ENCODE measurements at places on chromosomes 3 and 15.

- no peak for DNase-seq
These were observed 6.3 kb downstream of the EPHB1 start for GRCh38 chr3:134801204-134801958.

- no peak for DNase-seq
These were observed 7.8 kb downstream of the ANPEP start for GRCh38 chr15:89806559-89807550.

- no peak for DNase-seq
These were observed 39.0 kb downstream of the SIDT1 start for GRCh38 chr3:113571360-113571759.

GRCh38 chr3:164233951-164234350 is 844.3 kb downstream of the SI start:
- no peak for DNase-seq

- DNase-seq: no peak
These were observed 271.3 kb upstream of the RGMA start for GRCh38 chr15:93360318-93360717.

- DNase-seq: peak; percentile 35
These were observed 2.9 kb downstream of the TIMP4 start for GRCh38 chr3:12155828-12156227.

DNA sequence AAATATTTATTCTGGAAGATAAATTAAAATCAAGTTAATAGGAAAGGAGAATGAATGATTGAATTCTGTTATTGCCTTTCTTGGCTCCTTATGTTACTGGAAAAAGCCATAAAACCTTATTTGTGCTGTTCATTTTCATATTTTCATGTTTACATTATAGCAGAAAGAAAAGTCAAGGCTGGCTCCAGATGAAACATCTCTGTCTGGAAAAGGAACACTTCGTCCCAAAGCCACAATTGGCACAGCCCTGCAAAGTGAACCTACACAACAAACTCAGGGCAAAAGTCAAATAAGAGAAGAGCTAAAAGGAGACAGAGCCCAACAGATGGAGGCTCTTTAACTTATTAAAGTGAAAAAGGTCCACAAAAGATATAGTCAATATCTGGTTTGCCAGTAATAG is 73.4 kb downstream of the GTPBP8 start:
- DNase-seq: no peak

GRCh38 chr3:14352002-14352627 is 50.3 kb upstream of the SLC6A6 start:
- no peak for DNase-seq

GRCh38 chr15:40279437-40280141 is 3.3 kb downstream of the ANKRD63 start:
- DNase-seq: peak; percentile 77

DNA sequence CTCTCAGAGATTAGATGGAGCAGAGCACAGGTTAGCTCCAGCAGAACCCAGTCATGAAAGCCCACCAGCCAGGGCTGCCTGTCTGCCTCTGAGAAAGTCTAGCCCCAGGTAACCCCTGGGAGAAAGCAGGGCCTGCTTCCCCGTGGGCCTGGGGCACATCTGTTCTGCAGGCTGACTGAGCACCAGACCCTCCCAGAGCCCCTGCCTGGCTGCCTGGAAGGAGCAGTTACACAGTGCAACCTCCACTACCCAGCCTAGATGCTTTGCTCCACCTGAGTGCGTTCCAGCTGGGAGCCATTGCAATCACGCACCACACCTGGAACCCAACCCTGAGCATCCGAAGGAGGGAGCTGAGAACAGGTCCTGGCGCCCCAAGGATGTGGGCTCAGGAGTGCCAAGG is 24.7 kb upstream of the OR5K4 start:
- no peak for DNase-seq

GRCh38 chr3:113276751-113277080 is 65.4 kb downstream of the BOC start:
- no peak for DNase-seq

DNA sequence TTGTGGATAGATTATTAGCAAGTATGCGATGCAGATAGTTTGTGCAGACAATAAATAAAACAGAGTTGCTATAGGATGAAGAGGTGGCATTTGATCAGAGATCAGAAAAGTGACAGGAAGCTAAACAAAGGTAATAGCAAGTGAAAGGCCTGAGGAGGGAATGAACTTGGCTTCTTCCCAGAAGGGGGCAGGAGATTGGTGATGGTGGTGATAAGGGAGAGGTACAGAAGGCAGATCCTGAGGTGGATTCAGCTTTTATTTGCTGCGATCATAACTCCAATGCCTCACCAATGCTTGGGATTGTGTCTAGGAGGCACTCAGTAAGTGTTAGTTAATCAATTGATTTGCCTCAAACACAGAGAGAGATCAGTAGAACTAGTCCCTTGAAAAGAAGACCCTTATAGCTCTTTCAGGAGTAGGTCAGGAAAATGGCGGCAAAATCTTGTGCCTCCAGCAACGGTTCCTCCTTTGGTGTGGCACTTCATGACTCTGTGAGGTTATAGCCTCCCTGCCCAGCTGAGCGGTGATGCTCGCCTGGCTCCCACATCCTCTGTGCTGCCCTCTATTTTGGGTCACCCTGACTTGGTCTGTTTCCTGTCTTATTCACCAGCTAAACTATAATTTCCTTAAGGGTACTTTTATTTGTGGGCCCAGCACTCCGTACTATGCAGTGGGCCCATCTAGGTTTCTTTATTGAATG is 37.5 kb downstream of the TGFBR2 start:
- DNase-seq: no peak

DNA sequence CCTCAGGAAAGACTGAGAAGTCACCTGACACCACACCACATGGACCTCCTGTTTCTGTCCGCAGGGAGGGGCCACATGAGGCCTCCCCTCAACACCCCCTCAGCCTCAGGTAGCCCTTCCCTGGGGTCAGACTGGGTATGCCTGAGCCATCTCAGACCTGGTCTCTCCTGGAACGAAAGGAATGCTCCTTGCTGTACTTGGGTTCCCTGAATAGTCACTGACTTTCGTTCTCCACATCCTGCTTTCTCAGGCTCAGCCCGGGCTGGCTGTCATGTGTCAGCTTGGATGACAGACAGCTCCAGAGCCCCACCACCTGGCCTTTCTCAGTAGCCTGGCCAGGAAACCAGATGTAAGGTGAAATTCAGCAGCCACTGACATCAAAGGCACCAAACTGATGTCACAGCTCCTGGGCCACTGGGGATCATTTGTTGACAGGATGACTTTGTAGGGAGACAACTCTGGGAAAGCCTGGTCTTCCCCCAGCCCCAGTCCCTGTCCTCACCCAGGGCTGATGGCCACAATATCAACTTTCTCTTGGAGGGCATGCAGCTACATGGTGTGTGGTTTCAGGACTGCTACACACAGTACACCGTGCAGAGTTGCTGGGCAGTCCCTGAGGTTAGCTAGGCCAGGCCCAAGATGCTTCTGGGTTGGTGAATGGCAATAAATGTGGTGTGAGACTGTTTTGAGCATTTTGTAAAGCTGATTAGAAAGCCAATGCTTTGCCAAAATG is 141.4 kb upstream of the MRPS22 start:
- no peak for DNase-seq

- DNase-seq: no peak
These were observed 14.4 kb downstream of the ATP13A3 start for GRCh38 chr3:194472290-194472920.

GRCh38 chr15:32893421-32893820 is 175.6 kb downstream of the GREM1 start:
- DNase-seq: no peak

DNA sequence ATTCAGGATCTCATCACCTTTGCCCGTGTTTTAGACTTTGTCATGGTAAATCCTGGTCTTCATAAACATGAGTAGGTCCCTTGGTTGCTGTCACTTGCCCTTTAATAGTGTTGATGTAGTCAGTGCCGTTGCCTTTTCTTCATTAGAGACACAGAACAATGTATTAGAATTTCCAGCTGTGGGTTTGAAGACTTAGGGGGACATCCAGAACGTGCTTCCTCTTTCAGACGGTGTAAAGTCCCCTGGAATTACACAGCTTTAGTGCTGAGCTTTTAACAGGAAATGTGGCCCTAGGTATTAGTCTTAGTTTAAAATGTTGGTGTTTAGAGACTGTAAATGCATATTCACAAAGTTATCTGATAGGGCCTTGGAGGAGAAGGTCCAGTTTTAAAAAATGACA is 8.8 kb upstream of the LRCH3 start:
- no peak for DNase-seq

DNA sequence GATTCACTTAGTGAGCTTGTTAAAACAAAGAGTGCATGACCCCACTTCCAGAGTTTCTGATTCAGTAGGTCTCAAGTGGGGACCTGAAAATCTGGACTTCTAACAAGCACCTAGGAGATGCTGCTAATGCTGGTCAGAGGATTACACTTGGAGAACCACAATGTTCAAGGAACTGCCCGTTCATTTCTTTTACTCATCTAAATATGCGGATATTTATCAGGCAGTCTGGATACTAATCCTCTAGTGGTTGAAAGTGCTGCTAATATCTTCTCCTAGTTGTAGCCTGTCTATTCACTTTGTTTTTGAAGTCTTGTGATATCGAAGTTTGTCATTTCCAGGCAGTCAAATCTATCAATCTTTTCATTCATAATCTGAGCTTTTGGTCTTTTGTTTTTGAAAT is 86.8 kb downstream of the RFX7 start:
- no peak for DNase-seq

- no peak for DNase-seq
These were observed 25.3 kb downstream of the FAM98B start for GRCh38 chr15:38479266-38479665.

GRCh38 chr15:87971076-87971475 is 285.5 kb downstream of the NTRK3 start:
- DNase-seq: no peak

DNA sequence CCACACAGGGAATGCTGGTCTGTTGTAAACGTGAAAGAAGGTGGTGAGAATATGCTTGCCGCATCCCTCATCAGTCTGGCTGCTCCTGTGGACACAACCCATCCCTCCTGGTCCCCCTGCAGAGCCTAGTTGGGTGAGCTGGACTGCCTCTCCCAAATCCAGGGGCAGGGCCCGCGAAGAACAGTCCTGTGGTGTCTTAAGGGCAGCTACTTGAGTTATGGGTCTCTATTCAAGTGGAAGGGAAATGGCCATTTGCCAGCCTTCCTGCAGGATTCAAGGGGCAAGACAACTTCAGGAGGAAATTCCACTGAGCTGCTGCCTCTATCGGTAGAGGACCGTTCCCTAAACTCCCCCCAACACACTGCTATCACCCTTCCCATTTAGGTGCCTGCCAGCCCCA is 98.9 kb downstream of the IQSEC1 start:
- DNase-seq: no peak

DNA sequence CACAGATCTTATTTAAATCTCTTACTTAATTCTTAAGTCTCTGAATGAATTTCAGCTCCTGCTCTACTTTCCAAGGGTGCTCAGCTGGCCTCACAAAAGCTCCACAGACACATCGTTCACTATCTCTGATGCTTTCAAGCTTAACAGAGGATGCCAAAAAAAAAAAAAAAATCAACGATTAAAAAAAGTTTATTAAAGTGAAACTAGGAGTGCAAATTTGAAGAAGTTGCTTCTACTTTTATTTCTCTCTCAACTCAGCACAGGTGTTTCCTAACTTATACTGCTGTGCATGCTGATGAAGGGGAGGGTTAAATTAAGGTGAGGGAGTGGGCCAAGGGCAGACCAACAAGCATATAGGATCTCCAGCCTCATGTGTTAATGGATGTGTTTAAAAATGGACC is 157.2 kb downstream of the TIGIT start:
- DNase-seq: no peak

GRCh38 chr3:82957696-82958095 is 1196.3 kb upstream of the GBE1 start:
- DNase-seq: no peak

- DNase-seq: no peak
These were observed 27.6 kb downstream of the SLC4A7 start for GRCh38 chr3:27456554-27456953.

DNA sequence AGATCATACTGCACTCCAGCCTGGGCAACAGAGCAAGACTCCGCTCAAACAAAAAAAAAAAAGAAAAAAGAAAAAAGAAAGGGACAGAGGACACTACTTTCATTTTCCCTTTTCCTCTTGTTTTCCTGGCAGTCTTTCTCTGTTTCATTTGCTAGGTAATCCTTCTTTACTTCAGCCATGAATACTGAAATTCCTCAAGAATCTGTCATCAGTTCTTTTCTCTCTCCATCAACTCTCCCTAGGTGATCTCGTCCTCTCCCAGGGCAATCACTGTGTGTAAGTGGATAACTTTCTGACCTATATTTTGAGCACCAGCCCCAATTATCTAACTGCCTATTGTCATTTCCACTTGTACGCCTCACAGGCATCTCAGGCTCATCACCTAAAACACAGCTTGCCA is 51.5 kb downstream of the TTC23 start:
- no peak for DNase-seq

- DNase-seq: peak; percentile 24
These were observed 28.1 kb downstream of the KCNAB1 start for GRCh38 chr3:156148345-156148945.

DNA sequence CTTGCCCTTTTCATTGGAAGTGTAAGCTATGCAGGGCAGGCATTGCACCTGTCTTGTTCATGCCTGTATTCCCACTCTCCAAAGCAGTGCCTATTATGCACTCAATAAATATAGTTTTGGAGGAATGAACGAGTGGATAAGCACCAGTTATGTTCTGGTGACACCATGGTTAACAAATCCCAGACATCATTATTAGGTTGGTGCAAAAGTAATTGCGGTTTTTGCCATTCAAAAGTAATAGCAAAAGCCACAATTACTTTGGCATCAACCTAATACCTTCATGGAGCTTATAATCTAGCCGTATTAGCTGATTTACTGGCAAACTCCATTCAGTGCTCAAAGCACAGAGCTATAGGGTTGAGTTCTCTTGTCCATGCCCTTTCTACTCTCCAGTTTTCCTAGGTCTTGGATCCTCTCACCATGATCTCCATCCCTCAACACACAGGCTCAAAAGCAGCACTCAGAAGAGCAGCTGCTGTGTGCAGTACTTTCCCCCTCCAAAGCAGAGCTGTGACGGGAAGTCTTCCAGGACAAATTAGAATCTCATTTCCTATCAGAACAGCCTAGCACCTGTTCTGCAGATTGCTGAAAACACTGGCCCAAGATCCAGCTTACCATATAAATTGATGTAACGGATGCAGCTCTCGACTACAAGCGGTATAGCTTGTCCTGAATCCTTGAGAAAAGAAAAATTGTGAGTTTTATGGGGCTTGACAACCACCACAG is 63.2 kb upstream of the RAD18 start:
- DNase-seq: no peak

DNA sequence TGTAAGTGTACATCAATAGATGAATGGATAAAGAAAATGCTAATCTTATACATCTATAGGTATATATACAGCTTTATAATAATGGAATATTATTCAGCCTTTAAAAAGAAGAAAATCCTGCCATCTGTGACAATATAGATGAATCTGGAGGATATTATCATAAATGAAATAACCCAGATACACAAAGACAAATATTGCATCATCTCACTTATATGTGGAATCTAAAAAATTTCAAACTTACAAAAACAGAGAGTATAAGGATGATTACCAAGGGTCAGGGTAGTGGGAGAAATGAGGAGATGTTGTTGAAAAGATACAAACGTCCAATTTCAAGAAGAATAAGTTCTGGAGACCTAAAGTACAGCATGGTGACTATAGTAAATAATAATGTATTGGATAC is 85.4 kb upstream of the AGTR1 start:
- no peak for DNase-seq
